ENCODE measurements at places on chromosomes 5 and 9.
A peak's percentile ranks its signal among the peaks of the same experiment; 100 is the strongest.

GRCh38 chr5:73218552-73219171 lies 45.7 kb downstream of the TMEM174 start:
- no peak for DNase-seq

DNA sequence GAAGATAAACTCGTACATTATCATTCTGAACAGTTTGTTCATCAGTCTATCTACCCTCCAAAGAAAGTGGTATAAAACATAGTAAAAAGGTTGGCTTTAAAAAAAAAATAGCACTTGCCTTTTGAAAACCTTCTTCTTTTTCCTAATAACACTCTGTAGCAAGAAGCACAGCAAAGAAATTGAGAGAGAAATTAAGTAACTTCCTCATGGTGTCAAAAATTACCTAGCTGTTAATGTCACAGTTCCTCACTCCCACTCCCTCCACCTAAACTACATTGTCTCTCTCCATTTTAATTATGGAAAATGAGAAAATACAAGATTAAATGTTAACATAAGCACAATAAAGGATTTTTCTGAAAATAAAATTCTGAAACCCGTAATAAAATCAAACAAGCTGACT lies 72.2 kb downstream of the CERT1 start:
- DNase-seq, result no peak

- no peak for DNase-seq
Observed at GRCh38 chr9:77743386-77743785, 95.3 kb upstream of the GNA14 start.

GRCh38 chr9:130866474-130866965 lies 30.1 kb downstream of the QRFP start:
- peak; percentile 78 for DNase-seq

DNA sequence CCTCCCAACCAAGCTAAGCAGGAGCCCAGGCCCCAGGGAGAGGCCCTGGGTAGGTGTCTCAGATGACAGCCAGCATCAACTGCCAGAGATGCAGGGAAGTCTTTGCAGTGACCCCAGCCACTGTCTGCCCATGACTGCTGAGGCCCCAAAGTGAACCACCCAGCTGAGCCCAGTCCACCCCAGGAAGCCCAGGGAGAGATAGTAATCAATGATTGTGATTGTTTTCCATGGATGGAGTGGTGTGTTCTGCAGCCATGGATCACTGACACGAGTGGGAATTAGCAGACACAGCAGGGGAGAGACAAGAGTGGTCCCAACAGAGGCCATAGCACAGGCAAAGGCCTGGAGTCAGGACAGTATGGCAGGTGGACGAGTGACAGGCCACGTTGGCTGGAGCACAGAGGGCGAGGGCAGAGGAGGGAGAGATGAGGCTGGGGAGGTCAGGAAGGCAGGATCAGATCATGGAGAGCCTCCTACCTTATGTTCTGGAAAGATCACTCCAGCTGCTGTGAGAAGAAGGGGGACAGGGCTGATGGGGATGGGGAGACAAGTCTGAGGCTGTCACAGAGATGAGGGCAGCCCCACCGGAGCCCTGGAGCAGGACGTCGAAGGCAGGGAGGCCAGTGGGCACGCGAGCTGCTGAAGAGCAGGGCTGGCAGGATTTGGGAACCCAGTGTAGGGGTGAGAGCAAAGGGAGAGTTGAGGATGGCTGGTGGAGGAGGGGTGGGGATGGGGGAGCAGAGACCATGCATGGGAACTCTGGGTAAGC lies 14.5 kb downstream of the ABO start:
- peak; percentile 59 for DNase-seq

GRCh38 chr5:126492939-126493338 lies 69.7 kb downstream of the GRAMD2B start:
- DNase-seq, result no peak

DNA sequence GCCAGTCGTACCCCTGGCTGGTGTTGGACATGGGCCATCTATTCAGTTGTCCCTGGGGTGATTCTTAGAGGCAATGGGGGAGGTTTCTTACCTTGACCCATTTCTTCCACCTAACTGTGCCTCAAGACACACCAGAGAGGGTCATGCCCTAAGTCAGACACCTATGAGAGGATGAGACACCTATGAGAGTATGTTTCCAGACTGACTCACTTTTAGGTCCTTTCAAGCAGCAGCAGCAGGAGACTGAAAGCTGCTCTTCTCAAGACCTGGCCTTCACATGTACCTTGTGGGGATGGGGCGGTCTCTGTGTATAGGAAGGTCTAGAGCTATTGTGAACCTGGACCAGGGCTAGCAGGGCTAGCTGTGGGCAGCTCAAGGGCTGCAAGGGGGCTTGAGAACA lies 130.1 kb downstream of the TENT4A start:
- DNase-seq, result no peak

DNA sequence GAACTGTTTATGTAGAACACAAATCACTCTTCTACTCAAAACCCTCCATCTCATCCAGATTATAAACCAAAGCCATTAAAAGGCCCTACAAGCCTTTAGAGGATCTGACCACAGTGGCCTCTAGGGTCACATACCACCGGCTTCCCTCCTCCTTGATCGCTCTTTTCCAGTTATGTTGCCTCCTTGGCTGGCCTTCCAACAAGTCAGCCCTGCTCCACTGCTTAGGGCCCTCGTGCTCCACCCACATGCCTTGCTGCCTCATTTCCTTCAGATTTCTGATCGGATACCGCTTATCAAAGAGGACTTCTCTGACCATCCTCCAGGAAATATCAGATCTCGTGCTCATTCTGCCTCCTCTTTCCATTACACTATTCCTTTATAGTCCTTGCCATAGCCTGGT lies 139.4 kb upstream of the RAI14 start:
- no peak for DNase-seq

- no peak for DNase-seq
Observed at GRCh38 chr5:88660947-88661805, 221.8 kb downstream of the MEF2C start.

DNA sequence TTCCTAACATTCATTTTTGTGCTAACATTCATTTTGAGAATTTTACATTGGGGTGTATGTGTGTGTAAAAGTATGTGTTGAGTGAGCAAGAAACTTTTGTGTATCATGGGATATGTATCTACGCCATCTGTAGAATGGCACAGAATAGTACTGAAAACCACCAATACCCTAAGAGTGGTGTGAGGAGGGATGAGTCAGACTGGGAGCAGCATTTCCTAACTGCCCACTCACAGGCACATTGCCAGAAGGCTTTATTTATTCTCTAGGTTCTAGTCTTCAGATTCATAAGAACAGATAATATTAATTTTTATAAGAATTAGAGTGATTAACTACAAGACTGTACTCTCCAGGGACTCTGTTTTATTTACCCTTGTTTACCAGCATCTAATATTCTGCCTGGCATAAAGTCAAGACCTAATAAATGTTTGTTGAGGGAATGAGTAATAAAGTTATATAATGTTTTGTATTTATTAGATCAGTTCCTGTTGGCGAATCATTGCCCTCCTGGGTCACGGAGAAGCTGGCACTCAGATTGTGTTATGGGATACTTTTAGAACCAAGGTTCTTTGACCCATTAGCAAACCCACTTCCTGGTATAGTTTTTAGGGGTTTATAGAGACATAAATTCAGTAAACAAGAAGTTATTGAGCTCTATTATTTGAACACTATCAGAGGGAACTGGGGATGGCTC lies 159.1 kb upstream of the PPP2R2B start:
- no peak for DNase-seq

GRCh38 chr9:82275258-82275927 lies 286.8 kb downstream of the SPATA31D1 start:
- no peak for DNase-seq

DNA sequence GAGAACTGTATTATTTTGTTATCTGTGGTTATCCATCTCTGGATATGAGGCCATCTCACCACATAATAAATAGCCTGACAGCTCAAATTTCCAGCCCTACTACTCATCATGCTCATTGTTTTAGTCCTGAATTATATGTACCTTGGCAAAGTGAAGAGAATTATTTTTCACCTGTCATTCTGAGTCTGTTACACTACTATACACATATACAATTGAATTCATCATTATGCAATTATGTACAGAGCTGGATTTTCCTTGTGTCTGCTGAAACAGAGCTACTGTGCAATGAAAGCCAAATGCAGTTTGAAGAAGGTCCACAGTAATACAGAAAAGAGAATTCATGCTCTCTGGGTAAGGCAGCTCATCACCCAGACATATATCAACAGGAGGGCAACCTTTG lies 28.5 kb downstream of the ESM1 start:
- no peak for DNase-seq

- no peak for DNase-seq
Observed at GRCh38 chr9:2816476-2817141, 27.3 kb downstream of the PUM3 start.

- no peak for DNase-seq
Observed at GRCh38 chr5:102211165-102211564, 84.9 kb downstream of the SLCO4C1 start.

- DNase-seq, result no peak
Observed at GRCh38 chr5:148457183-148457620, 73.4 kb downstream of the FBXO38 start.

GRCh38 chr5:128559300-128560297 lies 21.6 kb upstream of the FBN2 start:
- DNase-seq, result no peak

GRCh38 chr9:127093319-127094020 lies 29.0 kb downstream of the ANGPTL2 start:
- DNase-seq, result peak; percentile 55
